ENCODE measurements at places on chromosomes 3 and 15.

DNA sequence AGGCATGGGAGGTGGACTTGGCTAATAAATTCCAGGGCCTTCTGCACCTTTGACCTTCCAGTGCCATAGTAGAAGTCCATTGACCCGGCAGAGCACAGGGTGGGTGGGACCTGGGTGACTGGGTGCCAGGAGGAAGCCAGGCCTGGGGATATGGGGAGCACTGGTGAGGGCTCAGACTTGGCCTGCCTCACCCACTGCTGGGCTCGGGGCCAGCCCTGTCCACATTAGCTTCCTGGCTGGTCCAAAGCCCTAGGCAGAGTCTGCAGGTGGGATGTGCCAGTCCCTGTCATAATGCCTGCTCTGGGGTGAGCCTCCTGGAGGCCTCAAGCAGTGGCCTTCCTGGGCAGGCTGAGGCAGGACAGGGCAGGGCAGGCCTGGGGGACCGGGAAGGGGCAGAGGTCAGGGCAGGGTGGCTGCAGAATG lies 38.1 kb upstream of the CHRNB4 start:
- DNase-seq, result no peak

- no peak for DNase-seq
Measured at GRCh38 chr15:64037966-64038365, 8.3 kb downstream of the DAPK2 start.

GRCh38 chr3:45442679-45443253 lies 54.4 kb downstream of the LARS2 start:
- no peak for DNase-seq

GRCh38 chr3:37935290-37935668 lies 55.3 kb upstream of the VILL start:
- no peak for DNase-seq

GRCh38 chr3:58299839-58300516 lies 6.1 kb upstream of the RPP14 start:
- DNase-seq, result no peak

- no peak for DNase-seq
Measured at GRCh38 chr3:31659246-31659645, 126.5 kb downstream of the STT3B start.

DNA sequence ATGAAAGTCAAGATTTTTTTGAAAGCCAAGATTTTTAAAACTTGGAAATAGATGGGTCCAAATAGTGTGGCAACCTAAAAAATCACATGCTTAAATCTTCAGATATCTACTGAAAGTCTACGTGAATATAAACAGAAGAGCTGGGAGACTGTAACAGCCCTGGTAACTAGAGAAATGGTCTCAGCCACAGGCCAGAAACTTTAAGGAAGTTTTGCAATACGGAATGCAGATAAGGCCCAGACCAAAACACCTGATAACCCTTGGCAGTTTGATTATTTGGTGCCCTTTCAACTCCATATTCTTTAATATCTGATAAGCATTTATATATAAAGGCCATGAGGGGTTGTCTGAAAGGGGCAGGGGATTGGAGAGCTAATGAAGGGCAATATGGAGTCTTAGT lies 537.3 kb upstream of the TGFBR2 start:
- DNase-seq, result no peak

DNA sequence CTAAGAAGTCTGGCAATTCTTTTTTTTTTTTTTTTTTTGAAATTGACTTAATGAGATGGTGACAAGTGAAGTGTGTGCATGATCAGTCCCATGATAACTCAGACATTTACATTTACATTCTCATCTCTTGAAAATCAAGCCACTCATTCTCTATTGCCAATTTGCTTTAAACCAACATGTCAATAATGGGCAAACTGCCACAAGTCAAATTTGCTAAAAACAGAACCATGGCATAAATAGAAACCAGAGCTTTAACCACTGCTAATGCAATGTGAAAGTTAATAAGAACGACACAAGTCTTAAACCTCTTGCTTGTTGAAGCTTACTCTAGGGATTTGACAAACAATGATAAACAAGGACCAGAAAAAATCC lies 12.0 kb upstream of the COL8A1 start:
- DNase-seq, result no peak

GRCh38 chr3:112261742-112262141 lies 32.3 kb downstream of the SLC9C1 start:
- no peak for DNase-seq

- DNase-seq, result no peak
Measured at GRCh38 chr15:31606194-31606669, 279.6 kb downstream of the KLF13 start.

GRCh38 chr15:20657084-20657483 lies 115.5 kb upstream of the GOLGA6L6 start:
- DNase-seq, result no peak

GRCh38 chr15:88627463-88627862 lies 6.3 kb downstream of the AEN start:
- no peak for DNase-seq

DNA sequence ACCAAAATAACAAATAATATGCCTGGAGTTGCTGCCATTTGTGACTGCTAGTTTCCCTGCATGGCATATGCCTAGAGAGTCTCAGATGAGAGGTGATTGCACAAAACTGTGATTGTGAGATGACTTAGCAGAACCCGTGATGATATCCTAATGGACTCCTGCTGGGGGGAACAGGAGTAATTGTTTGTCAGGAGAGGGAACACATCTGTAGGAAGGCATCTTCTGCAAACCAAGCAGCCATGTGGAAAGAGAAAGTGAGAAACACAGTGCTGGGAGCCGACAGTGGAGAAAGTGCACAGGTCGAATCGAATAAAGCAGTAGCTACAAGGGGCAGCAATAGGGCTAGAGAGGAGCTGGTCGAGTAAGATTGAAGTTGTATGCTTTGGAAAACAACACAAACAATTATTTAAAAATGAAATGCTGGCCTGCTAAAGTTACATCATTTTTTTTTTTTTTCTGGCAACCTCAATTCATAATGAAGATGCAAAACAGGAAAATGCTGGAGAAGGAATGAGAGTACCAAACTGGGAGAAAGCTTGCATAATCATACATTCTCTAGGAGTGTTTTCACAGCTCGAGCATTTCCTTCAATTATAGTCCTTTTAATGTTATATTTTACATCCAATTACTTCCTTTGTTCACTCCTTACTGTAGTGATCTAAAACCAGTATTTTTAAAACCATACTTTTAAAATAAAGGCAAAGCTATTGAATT lies 494.2 kb upstream of the AGTR1 start:
- DNase-seq, result no peak

Data from epithelial cell of prostate (primary cell).